ENCODE measurements at places on chromosomes 13 and 19.

DNA sequence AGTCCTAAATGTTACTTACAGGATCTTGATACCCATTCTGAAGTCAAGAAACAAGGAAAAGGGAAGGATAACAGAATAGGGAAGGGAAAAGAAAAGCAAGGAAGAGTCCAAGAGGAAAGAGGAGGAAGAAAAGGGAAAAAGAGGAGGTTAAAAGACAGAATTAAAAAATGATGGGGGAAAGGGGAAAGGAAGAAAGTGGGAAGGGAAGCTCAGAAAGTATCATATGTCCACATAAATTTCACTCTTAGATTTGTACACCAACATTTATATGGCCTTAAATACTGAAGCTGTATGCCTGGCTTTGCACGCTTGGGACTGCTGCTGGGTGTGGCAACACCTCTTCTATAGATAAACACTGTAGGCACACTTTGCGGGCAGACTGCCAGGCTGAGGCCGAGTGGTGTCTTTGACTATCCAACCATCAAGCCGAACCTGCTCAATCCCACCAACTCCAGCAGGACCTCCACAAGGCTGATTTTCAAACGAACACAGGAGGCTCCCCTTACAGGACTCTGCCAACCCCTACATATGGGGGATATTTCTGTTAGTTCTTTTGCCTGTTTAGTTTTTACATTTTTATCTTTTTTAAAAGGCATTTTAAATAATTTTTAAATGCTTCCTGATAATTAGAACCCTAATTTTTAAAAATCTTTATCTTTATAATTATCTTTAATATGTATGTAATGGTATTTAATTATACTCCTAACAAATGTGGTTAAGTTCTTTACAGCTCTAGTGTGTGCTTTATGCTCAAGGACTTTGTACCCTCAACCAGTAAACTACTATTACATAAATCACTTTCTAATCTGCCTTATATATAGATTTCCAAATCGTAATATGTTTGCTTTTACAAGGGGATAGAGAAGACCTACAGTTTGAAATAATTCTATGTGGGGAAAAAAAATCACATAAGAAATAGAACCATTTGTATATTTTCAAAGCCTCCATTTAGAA is 154.2 kb downstream of the DIAPH3 start:
- DNase-seq = no peak

DNA sequence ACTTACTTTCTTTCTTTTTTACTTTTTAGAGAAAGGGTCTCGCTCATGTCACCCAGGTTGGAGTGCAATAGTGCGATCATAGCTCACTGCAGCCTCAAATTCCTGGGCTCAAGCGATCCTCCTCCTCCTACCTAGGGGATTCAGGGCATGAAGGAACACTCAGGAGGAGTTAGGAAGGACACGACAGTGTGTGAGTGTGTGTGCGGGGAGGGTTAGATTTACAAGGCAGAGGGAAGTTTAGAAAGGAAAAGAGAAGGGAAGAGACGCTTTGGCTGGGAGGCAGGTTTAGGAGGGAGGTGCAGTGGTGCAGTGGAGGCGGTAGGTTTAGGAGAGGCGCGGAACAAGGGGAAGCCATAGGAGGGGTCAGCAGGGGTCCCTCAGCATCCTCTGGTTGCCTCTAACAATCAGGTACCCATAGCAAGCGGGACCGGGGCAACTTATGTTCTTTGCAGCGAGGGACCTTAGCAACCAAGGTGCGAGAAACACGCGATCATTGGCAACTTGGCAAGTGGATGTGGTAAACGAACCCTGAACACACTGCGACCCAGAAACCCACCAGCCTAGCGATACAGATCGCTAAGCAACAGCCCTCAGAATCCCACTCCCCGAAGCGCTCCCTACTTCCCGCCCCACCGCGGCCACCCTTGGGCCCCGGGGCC is 501 bp downstream of the SIRT2 start:
- DNase-seq = peak; percentile 66

DNA sequence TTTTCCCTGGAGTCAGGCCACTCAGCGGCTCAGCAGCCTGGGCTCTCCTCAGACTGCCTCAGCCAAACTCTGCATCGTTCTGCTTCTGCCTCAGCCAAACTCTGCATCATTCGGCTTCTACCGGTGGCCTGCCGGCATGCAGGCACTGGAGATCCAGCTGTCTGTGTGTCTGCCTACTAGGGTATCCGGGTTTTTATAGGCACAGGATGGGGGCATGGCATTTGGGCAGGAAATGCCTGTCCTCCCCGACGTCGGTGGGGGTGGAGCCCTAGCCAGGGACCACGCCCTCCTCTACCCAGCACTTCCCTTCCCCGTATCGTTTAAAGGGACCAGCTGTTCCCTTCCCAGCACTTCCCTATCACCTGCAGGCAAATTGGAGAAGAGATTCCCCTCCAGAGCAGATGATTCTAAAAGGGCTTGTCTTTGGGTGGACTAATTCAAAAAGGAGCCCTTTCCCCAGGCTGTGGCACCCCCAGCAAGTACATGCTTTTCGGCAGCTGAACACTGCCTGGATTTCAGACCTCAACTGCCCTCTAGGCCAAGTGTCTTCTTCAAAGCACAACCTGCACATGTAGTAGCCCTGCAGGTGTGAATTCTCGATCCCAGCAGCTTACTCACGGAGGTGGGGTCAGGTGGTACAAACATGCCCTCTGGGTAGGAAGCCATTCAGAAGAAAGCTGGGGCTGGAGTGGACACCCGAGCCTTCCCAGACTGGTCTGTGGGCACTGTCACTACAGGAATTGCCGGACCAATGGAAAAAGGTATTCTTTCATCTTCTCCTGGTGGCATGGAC is 25.4 kb upstream of the GPR12 start:
- DNase-seq = peak; percentile 48

DNA sequence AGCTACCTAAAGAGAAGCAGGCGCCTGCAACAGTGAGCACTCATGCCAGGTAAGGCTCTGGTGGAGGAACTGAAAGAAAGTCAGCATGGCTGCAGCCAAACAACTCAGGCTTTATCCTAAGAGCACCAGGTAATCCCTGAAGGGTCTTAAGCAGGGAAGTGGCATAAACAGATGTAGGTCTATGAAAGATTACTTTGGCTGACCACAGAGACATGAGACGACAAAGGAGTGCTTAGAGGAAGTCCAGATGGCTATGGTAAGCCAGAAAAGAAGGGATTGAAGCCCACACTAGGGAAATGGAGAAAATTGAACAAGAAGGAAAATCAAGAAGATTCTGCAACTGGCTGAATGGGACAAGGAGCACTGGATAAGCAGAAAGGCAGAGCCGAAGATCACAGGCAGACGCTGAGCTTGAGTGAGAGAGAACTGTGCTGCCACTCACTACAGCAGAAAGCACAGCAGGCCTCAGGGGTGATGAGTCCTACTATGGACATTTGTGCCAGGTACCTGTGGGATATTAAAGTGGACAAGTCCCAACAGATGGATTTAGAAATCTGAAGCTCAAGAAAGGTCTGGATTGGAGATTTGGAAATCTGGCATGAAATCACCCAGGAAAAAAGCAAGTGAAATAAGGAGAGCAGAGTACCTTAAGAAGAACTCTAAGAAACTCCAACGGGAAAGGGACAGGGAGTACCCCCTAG is 4.2 kb downstream of the RCBTB1 start:
- no peak for DNase-seq

DNA sequence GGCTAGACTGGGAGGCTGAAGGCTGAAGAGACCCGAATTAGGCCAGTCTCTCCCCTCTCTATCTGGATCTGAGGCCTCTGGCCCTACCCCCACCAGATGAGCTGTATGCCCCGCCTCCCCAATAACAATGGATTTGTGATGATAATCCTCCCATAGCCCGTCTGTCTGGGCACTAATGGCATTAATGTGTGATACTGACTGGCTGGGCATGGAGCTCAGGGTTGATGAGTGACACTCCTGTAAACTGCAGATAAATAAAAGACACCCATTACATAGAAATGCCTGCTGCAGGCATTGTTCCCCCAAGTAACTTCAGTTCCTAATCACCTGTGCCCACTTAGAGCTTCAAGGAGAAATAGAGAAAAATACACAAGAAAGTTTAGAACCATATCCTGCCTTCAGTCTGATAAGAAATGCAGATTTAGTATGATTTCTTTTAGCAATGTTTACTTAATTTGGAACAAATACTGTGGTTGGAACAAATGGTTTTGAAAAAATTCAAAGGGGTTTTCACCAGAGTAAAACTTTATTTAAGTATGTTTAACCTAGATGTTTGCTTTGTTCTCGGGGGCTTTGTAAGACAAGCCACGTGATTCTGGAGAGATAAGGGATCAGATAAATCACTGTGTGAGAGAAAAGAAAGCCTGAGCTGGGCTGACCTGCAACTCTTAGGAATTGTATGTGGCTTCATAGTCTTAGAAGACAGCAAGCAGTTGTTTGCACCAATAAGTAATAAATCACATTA is 60.3 kb downstream of the TNFRSF19 start:
- no peak for DNase-seq

GRCh38 chr19:3983936-3984583 is 1.2 kb downstream of the EEF2 start:
- peak; percentile 60 for DNase-seq

- DNase-seq = no peak
Observed at GRCh38 chr13:94198681-94199080, 280.8 kb downstream of the DCT start.

All from H7 (cell line).